ENCODE measurements at places on chromosomes 6 and 20.

- no peak for DNase-seq
These were observed 49.0 kb downstream of the COL19A1 start for GRCh38 chr6:69915346-69915745.

GRCh38 chr6:27081931-27082330, 165.6 kb upstream of the PRSS16 start:
- DNase-seq = no peak

DNA sequence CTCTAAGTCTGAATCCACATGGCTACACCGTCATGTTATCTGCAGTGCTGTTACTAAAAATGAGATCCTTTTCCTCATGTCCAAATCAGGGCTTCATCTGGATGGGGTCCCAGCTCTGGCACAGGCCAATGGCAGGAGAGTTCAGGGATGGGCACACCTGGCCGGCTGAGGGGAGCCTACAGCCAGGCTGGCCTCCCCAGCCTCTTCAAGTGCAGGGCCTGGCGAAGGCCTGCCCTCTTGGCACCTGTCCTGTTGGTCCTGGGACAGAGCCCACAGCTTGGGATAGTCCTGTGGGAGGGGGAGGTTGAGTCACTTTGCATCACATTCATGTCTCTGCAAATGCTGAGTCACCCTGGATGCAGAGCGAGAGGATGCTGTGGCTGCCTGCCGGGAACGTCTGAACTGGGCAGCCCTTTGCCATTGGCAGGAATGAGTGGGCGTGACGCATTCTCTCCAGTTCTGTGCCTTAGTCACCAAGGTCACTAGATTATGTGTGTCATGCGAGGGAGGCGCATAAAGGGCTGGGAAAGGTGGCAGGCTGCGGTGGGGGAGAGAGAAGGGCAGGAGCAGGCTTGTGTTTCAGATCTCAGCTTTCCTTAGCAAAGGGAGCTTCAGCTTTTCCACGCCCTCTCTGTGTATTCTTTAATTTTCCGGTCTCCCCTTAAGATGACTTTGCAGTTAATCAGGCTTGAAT, 223.2 kb upstream of the ECI2 start:
- DNase-seq = peak; percentile 100

- DNase-seq = peak; percentile 37
These were observed 30.5 kb downstream of the GRM4 start for GRCh38 chr6:34115403-34115795.

GRCh38 chr20:47696856-47697255, 88.4 kb downstream of the SULF2 start:
- no peak for DNase-seq

- DNase-seq = peak; percentile 83
These were observed 130.8 kb downstream of the TIAM2 start for GRCh38 chr6:155125906-155126305.

DNA sequence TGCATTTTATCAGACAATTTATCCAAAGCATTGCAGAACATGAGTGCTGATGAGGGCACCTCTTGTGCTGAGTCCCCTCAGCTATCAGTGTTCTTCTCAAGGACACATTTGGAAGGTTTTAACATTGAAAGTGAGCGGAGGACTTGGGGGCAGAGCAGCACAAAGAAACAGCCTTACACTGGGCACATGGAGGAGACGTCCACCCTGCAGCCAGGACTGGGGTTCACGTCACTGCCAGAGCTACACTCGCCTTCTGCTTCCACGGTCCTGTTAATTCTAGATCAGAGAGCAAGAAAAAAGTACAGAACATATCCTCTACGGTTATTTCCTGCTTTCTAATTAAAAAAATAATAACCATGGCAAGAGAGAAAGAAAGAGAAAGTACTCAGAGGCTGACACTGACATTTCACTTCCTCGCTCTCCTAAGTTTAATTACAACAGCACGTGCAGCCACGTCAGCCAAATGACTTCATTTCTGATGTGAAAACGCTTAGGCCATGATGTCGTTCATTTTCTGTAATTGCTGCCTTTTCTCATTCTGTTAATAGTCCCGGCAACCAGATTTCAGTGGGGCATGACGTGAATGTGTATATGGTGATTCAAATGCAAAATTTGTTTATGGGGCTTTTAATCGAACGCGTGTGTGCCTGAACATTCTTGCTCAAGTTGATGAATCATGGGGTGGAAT, 5.1 kb downstream of the PRND start:
- peak; percentile 92 for DNase-seq

GRCh38 chr6:90907931-90908655, 321.2 kb upstream of the MAP3K7 start:
- DNase-seq = no peak

DNA sequence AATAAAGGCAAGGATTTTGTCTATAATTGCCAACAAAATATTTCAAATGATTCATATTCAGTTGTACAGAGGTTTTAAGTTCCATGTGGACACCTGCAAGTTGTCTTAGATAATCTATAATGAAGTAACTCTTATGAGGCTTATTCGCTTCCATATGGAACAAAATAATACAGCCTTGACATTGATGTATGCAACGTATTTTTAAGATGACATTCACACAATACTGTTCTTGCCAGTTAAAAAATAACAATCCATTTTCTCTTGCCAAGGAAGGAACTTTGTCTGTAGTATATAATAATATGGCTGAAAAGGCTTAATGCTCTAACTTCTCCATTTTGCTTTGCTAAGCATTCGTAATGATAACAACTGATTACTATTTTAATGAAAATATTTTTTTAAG, 269.3 kb upstream of the FKBP1C start:
- DNase-seq = no peak

DNA sequence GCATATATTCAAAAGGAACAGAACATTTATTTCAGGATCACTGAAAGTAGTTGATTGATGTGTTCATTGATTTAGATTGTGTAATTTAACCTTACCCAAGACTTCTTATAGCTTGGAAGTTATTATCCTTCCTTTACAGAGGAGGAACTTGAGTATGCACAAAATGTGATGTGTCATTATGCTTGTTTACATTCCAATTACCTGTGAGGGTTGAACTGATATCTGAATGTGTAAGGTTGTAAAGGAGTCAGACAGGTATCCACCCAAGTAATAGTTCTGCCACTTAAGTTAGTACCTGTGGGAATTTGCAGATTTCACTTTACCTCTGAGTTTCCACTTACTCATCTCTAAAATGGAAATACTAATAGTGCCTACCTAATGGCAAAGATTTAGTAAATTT, 668.2 kb downstream of the DOK5 start:
- no peak for DNase-seq

GRCh38 chr6:167798453-167798852, 28.3 kb upstream of the AFDN start:
- no peak for DNase-seq

DNA sequence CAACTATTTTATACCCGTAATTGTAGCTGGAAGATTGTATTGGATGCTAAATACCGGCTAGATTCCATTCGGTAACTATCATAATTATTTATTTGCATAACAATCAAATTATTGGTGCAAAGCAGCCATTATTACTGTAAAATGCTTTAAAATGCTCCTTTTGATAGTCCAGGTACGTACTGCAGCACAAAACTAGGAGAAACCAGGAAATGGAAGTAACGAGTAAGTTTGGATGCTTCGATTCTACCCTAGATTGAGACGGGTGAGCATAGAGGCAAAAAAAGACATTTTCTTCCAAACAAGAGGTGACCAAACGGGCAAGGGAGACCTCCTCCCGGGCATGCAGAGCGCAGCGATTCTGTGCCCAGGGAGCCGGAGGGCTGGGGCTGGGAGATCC, 469 bp upstream of the XRN2 start:
- DNase-seq = no peak

DNA sequence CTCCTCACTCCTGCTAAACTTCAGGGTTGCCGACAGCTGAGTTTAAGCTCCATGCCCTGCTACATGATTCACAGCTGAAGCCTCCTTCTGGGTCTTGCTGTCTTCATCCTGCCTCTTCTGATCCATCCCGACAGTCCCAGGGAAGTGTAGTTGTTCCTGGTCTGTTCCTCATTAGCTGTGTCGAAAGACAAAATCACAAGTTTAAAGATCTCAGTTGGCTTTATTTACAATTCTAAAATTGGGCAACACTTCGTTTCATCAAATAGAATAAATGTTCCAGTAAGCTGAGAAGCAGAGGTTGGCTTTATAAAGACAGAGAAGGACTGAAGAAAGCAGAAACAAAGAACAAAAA, 4.1 kb upstream of the SLC2A10 start:
- peak; percentile 81 for DNase-seq

- DNase-seq = peak; percentile 29
These were observed 1.7 kb downstream of the HBS1L start for GRCh38 chr6:135052939-135053338.

DNA sequence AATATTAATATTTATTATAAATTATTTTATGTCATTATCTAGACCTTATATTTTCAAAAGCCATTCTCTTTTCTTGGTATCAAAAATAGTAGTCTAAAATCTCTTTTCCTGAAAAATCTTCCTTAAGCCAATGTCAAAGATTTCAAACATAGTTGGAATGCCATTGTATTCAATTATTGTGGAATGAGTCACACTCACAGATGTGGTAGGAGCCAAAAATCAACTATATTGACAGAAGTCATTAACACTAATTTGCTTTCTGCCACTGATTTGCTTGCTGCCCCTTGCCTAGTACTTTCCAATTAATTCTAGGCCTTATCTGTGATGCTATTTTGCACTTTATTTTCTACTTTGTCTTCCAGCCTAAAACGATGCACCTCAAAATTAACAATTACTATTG, 1326.3 kb upstream of the GJE1 start:
- no peak for DNase-seq

DNA sequence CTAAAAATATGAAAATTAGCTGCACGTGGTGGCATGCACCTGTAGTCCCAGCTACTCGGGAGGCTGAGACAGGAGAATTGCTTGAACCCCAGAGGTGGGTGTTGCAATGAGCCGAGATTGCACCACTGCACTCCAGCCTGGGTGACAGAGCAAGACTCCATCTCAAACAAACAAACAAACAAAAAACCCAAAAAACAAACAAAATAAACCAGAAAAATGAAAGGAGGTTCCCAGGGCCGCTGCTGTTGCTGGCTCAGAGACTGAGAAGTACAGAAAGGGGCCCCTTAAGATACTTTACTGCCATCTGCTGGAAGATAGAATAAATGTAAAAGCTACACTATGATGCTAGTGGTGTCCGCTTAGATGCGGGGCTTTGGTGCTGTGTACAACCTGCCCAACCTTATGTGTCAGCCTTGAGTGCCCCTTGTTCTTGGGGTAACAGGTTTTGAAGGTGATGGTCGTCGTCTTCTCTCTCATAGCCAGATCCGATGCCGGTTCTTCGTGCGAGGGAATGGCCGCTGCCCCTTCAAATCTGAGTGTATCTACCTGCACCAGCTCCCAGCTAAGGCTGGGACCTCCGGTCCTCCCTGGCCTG, 2.8 kb upstream of the FANCE start:
- peak; percentile 88 for DNase-seq

DNA sequence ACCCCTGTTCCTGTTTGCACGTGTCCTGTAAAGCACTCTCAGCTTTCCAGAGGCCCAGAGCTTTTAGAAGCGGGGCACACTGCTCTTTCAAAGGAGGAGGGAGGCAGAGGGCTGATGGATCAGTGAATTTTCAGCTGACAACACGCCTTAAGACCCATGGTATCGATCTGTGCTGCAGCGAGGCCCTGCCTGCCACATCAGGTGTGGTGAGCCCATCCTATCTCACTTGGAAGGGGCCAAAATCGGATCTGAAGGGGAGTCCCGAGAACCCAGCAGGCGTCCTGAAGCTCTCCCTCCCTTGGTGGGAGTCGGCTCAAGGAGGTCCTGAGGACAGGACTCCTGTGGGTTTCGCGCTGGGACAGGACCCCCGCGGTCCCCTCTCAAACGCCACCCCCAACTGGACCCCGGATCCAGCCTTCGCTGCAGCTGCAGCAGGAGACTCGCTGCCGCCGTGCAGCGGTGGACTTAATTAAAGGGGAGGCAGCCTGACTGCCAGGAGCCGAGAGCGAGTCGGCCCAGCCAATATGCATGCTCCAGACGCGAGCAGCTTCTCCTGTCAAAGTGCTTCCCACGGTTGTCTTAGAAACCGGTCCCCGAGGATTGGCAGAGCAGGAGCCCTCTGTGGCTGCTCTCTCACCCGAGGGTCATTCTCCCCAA, 580.0 kb upstream of the ZNF337 start:
- peak; percentile 43 for DNase-seq

DNA sequence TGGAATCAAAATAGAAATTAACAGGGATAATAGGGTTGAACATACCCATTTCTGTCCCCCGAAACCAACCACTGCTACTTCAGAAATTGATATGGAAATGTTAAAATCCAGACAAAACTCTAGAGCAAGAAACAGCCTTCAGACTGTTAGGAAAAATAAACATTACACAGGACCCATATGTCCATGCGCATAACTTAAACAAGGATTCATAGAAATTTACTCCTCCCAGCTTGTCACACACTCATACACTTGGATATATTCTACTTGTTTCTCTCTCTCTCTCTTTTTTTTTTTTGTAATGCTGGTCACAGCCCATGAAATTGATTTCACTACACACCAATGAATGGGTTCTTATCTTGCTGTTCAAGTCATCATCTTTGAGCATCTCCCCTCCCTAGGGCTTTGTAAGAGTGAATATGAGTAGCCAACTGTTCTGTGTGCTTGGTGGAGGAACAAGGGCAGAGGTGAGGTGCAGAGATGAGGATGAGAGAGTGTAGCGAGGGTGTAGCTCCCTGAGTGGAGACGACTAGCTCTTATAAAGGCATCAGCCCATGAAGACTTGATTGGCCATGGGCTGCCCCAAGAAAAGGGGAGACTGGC, 61.8 kb upstream of the MLN start:
- DNase-seq = no peak

- peak; percentile 35 for DNase-seq
These were observed 172.0 kb downstream of the MYLK4 start for GRCh38 chr6:2578767-2579166.

- no peak for DNase-seq
These were observed 493.8 kb downstream of the NKAIN2 start for GRCh38 chr6:124297507-124297906.

- DNase-seq = no peak
These were observed 219.0 kb downstream of the BMP7 start for GRCh38 chr20:57047281-57048026.

- DNase-seq = no peak
These were observed 219.3 kb upstream of the RNF217 start for GRCh38 chr6:124742971-124743370.
